ENCODE measurements at places on chromosomes 11 and 22.

DNA sequence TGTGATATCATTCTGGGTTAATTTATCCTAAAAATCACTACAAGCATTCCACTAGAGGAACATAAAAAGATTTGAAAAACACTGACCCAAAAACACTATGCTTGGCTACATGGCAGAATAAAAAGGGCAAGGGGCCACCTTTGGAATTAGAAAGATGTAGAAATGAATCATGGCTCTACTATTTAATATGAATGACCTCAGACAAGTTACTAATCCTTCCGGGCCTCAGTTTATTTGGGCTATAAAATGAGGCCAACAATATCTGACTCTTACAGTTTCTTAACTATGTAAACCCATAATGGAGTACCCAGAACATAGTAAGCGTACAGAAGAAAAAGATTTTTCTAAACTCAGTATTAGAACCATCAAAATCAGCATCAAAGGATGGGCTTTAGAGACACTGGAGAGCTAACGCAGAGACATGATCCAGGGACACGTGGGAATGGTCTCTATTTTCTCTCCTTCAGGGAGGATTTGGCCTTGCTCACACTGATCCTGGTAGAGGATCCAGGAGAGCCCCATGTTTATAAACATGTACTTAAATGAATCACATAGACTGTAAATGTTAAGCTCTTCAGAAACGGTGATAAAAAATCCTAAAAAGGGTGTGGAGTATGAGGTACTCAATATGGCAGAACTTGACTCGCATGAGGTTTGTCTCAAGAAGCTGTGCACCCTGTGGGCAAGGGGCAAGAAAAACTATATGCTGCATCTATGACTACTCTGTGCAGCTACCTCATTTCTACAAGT, 288.4 kb upstream of the PITPNB start:
- no peak for ATAC-seq

DNA sequence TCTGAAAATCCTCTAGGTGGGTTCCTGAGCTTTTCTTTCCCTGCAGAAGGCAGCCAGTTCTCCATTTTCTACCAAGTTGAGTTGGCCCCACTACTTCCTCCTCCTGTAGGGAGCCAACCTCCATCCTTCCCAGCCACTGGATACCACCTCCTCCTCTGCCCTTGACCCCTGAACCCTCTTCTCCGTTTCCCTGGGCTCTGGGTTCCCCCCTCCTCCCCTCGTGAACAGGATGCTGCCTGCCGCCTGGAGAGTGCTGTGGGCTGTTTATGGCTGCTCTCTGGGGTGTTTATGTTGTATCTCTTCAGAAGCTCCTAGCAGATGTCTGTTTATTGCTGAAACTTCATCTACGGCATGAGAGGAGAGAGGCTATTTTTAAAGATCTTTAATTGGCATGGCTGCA, 8.6 kb downstream of the MICAL2 start:
- no peak for ATAC-seq

DNA sequence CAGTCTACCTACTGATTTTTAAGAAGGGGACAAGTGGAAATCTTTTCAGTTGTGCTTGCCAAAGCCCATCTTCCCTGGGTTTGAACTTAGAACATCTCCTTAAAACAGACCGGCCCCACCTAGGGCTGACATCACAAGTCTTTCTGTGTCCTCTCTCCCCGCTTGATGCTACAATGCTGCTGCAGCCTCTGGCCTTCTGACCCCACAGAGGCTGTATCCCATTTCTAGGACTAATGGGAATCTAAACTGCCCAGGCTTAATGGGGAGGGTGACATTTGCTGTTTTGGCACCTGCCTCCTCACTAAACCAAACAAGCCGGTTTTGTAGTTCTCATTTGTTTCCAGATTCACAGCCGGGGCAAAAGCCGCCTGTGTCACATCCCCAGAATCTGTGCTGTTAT, 121.3 kb upstream of the CADM1 start:
- no peak for ATAC-seq

GRCh38 chr11:78254268-78254667, 65.5 kb downstream of the USP35 start:
- ATAC-seq = no peak

DNA sequence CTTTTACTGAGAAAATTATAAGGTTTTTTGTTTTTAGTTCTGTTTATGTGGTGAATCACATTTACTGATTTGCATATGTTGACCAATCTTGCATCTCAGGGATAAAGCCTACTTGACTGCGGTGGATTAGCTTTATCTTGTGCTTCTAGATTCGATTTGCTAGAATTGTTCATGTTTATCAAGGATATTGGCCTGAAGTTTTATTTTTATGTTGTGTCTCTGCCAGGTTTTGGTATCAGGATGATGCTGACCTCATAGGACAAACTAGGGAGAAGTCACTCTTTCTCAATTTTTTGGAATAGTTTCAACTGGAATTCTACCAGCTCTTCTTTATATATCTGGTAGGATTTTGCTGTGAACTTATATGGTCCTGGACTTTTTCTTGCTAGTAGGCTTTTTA, 504.8 kb downstream of the ETS1 start:
- no peak for ATAC-seq

- ATAC-seq = no peak
Observed at GRCh38 chr11:27420722-27421572, 51.6 kb downstream of the LGR4 start.

- ATAC-seq = no peak
Observed at GRCh38 chr11:2963112-2963754, 28.9 kb downstream of the NAP1L4 start.

DNA sequence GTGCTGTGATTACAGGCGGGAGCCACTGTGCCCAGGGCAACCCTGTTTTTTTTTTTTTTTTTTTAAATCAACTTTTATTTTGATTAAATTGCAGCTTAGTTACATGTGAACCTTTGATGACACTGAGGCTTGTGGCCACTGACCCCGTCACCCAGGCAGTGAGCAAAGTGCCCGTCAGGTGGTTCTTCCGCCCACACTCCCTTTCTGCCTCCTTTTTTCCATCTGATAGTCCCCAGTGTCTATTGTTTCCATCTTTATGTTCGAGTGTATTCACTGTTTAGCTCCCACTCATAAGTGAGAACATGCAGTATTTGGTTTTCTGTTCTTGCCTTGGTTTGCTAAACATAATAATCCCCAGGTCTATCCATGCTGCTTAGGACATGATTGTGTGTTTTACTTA, 110.9 kb upstream of the GRK3 start:
- no peak for ATAC-seq

DNA sequence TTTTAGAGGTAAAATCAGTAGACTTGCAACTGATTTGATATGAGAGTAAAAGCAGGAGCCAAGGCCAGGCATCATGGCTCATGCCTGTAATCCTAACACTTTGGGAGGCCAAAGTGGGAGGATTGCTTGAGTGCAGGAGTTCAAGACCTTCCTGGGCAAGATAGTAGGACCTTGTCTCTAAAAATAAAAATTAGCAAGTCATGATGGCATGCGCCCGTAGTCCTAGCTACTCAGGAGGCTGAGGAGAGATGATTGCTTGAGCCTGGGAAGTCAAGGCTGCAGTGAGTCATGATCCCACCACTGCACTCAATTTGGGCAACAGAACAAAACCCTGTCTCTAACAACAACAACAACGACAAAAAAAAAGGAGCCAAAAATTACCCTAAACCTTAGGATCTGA, 13.5 kb downstream of the SGSM3 start:
- no peak for ATAC-seq

- peak; percentile 51 for ATAC-seq
Observed at GRCh38 chr11:13955971-13956421, 6.5 kb upstream of the SPON1 start.

- no peak for ATAC-seq
Observed at GRCh38 chr11:64224151-64224890, 1.7 kb downstream of the TRPT1 start.

DNA sequence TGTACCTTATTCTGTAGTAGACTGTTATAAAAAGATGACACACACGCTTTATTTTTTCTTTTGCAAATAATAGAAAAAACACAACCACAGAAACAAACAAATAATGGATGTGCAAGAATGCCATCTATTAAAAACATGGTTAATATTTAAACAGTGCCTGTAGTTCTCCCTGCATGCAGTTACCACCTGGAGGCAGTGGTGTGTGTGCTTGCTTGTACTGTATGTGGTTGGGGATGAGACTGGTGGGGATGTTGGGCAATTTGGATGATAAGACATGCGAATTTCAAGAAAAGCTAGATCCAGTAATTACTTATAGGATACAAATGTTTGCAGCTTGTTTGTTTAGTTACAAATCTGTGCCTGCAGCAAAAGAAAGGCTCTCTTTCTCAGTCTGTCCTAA, 3.6 kb downstream of the C11orf87 start:
- ATAC-seq = no peak

- no peak for ATAC-seq
Observed at GRCh38 chr11:43874738-43875137, 5.9 kb upstream of the ALKBH3 start.

- ATAC-seq = no peak
Observed at GRCh38 chr22:42430528-42431125, 1.6 kb downstream of the NFAM1 start.

GRCh38 chr22:48705159-48705916, 1122.3 kb downstream of the BRD1 start:
- ATAC-seq = no peak

GRCh38 chr11:118435290-118435892, 901 bp upstream of the KMT2A start:
- ATAC-seq = peak; percentile 56

DNA sequence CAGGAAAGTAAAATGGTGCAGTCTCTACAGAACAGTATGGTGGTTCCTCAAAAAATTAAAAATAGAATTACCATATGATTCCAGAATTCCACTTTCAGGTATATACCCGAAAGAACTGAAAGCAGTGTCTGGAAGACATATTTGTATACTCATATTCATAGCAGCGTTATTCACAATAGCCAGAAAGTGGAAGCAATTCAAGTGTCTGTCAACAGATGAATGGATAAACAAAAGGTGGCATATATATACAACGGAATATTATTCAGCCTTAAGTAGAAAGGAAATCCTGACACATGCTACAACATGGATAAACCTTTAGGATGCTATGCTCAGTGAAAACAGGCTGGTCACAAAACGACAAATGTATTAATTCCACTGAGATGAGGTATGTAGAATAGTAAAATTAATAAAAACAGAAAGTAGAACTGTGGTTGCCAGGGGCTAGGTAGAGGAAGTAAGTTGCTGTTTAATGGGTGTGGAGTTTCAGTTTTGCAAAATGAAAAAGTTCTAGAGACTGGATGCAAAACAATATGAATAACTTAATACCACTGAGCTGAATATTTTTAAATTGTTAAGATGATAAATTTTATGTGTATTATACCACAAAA, 14.5 kb downstream of the SAA1 start:
- peak; percentile 91 for ATAC-seq

DNA sequence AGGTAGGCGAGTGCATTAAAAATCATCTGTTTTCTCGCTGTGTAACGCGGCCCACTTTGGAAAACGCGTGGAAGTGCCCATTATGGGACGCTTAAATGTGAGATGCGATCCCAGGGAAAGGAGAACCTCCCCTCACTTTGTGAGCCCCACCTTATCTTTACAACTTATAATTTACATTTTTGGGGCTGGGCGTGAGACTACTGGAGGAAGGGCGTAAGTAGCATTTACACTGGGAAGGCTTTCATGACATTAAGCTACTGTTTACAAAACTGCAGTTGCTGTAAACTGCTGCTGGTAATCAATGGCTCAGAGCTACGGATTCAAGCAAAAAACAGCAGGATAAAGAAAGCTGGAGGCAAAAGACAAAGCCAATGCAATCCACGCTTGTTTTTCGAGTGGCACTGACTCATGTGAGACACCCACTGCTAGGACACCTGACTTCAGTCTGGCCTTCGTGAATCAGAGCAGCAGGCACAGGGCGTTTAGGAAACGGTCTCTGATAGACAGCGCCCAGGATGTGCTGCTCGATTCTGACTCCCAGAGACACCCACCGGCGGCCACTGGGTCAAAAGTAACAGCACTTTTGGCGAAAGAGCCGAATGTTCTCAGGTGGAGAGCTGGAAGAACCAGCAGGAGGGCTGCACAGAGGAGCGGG, 78.3 kb downstream of the TRMU start:
- ATAC-seq = no peak

GRCh38 chr11:833849-834311, 1.1 kb downstream of the CD151 start:
- no peak for ATAC-seq

- ATAC-seq = peak; percentile 6
Observed at GRCh38 chr11:114060392-114061047, 1.0 kb downstream of the ZBTB16 start.

DNA sequence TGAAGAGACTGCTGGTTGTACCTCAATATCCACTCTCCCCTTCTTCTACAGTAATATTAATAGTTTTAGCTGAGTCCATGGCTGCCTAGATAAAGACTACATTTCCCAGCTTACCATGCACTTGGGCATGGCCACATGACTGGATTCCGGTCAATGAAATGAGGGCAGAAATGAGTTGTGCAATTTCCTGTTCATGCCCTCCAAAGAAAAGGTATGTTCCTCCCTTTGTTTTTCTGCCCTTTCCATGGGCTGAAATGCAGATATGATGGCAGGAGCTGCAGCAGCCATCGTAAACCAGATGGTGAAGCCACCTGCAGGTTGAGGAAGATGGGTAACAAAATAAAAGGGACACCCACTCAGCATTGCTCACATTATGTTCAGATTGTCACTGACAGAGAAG, 15.3 kb upstream of the ELFN2 start:
- ATAC-seq = no peak

- no peak for ATAC-seq
Observed at GRCh38 chr11:17012179-17012578, 2.0 kb downstream of the PLEKHA7 start.

DNA sequence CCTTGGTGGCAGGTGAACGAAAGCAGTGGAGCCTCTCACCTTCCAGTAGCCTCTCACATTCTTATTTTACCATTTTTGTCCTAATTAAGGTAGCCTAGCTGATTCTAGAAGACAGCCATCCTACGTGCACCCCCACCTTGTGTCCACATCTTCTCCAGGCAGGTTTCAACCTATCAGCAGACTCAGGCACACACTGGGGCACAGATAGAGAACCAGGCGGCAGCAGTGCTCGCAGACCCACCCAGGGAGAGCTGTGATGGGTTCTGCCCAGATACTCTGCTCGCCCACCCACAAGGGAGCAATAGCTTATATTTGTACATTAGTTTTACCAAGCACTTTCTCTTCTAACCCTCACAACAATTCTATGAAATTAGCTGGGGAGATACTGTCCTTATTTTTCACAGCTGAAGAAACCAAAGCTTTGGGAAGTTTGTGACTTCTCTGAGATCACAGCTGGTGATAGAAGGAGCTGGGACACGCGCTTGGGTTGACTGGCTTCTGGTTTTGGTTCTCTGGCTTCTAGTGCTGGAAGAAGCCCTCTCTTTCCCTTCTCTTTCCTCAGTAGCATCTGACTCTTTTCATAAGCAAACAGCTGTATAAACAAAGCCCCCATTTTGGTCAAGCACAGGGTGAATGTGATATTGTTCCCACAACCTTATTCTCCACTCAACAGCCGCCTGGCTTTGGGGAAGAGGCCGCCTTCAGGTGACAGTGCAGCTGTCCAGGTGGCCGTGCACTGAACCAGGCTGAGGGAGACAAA, 36.9 kb downstream of the PPP2R1B start:
- no peak for ATAC-seq

- no peak for ATAC-seq
Observed at GRCh38 chr11:75002516-75002915, 13.8 kb downstream of the NEU3 start.

All from stimulated activated memory B cell treated with anti-CD40 and anti-IgM and Interleukin-4, amounts not matched to agents 10 μg/mL and 1 μg/mL and 100 μg/mL, for 72 hours (primary cell).